Amniotic epithelial cell (primary cell): ENCODE measurements at places on chromosomes 6 and 20.

DNA sequence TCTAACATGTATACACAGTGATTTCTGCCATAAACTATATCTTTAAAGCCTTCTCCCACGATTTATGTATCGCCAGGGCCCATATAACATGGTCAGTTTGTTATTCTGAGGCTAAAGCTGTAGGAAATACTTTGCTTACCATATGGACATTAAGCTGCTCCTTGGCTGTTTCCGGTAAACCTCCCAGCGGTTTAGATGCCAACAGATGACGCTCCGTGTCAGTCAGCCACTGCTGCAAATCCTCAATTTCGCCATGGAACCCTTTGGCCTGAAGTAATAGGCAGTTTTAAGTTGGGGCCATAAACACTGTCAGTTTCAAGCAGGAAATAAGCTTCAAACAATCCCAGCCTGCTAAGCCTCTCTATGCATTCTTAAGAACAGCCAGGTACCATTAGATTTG lies 145.4 kb downstream of the DST start:
- DNase-seq = peak; percentile 58

DNA sequence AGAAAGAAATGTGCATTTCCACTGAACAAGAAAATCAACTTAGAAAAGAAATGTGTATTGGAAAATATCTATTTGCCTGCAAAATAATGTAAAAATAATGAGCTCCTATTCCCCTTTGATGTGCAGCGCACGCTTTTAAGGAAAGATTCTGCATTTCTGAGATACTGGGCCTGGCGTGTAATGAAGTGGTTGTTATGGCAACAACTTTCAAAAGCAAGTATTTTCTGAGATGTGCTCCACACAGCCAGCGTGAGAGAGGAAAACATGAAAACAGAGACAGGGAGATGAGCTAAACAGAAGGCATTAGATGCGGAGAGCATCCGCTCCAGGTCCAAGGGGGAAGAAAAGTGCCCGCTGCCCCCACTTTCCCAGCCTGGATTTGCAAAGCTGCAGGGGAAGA lies 39.1 kb upstream of the GTSF1L start:
- DNase-seq = no peak

- no peak for DNase-seq
Observed at GRCh38 chr20:61968036-61968810, 97.5 kb downstream of the TAF4 start.

GRCh38 chr6:84854811-84855400 lies 90.5 kb upstream of the TBX18 start:
- peak; percentile 29 for DNase-seq

GRCh38 chr20:36126836-36127527 lies 27.6 kb upstream of the EPB41L1 start:
- no peak for DNase-seq

DNA sequence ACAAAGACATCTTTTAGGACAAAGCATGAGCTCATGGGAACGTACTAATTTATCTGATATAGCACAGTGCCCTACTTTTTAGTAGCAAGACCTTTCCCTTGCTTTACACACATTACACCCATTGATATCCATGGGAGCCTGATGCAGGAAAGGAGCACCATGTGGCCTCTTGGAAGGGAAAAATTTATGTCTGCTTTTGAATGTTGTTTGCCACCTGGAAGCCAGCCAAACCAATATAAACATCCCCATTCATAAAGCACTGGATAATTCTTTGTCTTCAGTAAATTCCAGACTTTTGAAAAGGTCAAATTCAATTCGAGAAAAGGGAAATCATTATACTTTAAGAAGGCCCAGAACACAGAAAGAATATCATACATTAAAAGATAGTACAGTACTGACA lies 152.3 kb upstream of the BEND6 start:
- peak; percentile 73 for DNase-seq

- DNase-seq = no peak
Observed at GRCh38 chr20:29878281-29878741, 1379.2 kb upstream of the DEFB115 start.

GRCh38 chr6:155523821-155524651 lies 68.4 kb upstream of the NOX3 start:
- DNase-seq = peak; percentile 67

- DNase-seq = peak; percentile 96
Observed at GRCh38 chr6:84432619-84433018, 205.2 kb upstream of the CEP162 start.

GRCh38 chr6:50724381-50725124 lies 11.2 kb downstream of the TFAP2D start:
- no peak for DNase-seq

DNA sequence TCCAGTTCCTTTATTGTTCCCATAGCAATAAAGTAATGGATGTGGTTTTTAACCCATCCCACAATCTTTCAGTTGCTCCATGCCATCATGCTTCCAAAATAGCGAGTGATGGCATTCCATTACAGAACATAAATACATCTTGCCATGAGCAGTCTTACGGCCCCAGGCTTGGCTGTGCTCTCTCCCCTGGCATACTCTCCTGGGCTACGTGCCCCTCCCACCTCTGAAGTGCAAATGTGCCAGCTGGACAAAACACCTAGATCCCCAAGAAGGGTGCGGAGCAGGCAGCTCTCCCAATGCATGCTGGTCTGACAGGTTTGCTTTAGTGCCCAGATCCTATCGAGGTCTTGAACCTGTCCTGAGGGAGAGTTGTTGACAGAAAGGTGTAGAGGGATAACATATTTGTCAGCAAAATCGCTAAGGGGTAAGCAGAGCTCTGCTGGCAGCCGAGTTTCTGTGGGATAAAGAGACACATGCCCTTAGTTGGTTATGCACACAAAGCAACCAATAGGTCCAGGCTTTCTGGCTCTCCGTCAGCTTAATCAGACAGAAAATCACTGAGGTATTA lies 43.9 kb upstream of the PAX1 start:
- DNase-seq = no peak

DNA sequence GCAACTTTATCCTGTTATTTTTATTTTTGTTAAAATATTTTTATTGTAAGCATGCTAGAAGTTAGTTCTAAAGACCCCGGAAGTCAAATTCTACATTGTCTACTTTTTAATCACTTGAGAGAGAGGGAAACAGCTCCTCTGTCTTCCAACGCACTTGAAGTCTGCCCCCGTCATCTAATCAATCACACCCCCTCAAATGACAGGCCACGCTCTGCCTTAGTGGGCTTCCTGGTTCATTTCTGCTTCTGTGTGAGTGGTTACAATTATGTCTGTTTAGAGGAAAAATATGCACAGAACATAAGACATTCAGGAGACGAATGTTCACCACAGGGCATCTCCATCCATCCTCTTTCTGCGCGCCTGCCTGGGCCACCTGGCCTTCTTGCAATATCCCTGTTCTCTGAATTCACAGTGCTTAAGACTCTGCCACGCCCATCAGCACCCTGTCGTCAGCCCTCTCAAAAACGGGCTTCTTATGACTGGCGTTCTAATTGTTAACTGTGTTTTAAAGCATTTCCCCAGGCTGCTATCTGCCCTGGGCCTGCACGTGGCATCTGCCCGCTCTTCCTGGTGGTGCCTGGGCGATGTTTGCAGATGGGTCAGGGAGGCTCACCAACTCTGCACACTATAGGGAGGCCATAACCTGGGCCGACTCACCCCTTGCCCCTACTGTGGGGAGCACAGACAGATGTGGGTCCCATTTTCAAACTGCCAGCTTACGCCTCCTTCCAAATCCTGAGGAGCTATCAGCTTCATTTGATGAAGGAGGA lies 15.4 kb downstream of the DACT2 start:
- DNase-seq = no peak
